ENCODE measurements at places on chromosomes 7 and 10. TPM values are rescaled to one million over a fixed set of nuclear protein-coding genes. Genes with fewer than 3 reads are reported as not detected.

The PON1 gene
- not detected for total RNA-seq

The HILPDA gene
- 7.7 TPM for total RNA-seq

The CYP26A1 gene
- not detected for total RNA-seq

The UCMA gene
- not detected for total RNA-seq

The ASZ1 gene
- total RNA-seq, result not detected

The CALHM1 gene
- not detected for total RNA-seq

The MUC12 gene
- total RNA-seq, result 1.6 TPM

The PLEKHS1 gene
- total RNA-seq, result not detected

The ARPC1A gene
- 253 TPM for total RNA-seq

DNA sequence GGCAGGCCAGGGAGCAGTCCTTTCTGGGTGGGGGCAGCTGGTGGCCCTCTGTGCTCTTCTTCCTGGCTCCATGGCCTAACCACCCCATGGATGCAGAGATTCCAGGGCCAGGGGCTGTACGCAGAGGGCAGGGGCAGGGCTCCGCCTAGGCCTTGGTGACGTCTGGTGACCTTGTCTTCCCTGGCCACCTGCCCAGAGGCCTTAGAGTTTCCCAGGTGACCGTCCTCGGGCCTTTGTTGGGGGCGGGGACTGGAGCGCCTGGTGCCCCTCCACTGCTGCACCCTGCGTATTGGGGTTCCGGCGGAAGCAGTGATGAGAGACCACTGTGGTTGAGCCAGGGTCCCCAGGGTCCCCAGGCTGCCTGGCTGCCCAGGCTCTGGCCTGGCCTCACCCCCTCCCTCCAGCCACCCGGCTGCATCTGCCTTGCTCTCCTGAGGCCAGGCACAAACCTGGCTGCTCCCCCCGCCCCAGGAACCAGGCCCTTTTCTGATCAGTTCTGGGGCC, 10.3 kb downstream of the PWWP2B start:
- no peak for DNase-seq

DNA sequence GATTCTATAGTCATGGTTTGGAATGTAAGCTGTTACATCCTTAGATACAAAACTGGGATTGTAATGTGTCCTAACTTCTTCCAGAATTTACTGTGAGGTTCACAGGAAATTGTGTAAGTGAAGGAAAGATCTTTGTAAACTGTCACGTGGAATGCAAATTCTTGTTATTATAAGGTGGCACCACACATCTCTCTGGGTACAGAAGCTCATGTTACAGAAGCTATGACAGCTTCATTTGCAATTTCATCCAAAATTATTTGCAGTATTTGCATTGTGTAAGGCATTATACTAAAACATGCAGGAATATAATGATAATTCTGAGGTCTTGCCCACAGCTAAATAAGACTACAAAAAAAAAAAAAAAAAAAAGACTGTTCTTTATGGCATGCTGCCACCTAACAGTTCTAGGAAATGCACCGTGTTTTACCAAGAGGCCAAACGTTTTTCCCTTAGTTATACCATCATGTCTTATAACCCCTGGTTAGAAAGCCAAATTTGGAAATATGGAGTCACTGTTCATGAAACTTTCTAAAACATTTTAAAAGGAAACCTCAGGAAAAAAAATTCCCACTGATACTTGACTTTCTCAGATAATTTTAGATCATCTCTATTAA, 17.6 kb downstream of the MINDY3 start:
- DNase-seq, result no peak

GRCh38 chr7:124843336-124843735, 77.7 kb upstream of the GPR37 start:
- no peak for DNase-seq

DNA sequence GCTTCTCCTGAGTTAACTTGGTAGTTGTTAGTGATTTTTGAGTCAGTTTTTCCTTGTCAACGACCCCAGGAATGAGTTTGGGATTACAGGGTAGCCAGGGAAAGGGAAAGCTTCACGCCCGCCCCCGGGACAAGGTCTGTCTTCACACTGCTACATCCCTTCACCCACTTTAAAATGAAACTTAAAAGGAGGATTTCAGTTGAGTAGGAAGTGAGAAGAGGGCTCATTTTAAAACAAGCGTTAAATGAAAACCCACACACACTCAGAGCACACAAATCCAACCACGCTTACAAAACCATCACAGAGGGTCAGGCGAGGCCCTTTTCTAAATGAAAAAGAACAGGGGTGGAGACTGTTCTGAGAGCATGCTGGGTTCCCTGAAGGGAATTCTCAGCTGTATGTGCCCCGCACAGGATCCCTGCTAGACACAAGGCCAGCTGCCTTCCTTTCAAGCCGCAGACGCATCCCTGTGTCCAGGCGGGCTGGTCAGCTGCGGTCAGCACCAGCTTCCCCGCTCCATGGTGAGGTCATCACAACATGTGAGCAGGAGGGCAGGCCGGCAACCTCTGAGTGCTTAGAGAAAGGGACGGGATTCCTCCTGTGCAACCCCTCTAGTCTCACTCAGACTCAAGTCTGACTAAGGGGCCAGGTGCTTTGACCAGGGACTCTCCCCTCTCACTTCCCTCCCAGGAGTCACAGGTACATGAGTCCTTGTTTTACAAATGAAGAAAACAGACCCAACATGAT, 111.8 kb downstream of the EGFR start:
- peak; percentile 84 for DNase-seq

DNA sequence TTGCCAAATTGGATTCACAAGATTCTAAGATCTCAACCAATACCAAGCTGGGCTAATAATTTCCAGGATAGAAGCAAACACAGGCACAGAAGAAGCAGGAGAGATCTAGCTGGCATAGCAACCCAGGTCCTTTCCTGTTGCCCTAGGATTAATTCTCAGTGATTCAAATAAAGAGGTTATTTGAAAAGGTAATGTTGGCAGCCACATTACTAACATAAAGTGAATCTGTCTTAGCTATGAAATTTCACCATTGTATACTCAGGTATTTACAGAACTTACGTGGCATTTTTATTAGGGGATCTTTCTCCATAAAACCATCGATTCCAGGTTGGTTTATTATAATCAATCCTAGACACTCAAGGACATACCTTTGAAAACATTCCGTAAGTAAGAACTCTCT, 379.3 kb upstream of the POM121L12 start:
- no peak for DNase-seq

- DNase-seq, result no peak
Measured at GRCh38 chr7:157150882-157151281, 12.2 kb downstream of the UBE3C start.

GRCh38 chr10:13829790-13830189, 243.0 kb downstream of the PRPF18 start:
- DNase-seq, result no peak

DNA sequence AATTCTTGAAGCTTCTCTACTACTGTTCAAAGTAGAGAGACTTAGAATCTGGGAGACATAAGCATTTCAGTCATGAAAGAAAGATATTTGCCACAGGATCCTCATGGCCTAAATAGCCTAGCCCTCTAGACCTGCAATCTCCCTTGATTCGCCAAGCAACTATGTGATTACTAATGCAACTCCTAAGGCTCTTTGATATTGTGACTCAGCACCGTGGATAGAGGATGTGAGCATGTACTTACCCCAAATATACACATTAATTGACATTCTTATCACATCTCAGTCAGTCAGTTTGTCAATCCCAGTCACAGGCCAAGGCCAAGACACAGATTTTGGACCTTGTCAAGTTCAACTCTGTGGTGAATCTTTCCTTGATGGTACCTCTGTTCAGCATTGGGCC, 42.6 kb downstream of the GPR37 start:
- DNase-seq, result no peak

DNA sequence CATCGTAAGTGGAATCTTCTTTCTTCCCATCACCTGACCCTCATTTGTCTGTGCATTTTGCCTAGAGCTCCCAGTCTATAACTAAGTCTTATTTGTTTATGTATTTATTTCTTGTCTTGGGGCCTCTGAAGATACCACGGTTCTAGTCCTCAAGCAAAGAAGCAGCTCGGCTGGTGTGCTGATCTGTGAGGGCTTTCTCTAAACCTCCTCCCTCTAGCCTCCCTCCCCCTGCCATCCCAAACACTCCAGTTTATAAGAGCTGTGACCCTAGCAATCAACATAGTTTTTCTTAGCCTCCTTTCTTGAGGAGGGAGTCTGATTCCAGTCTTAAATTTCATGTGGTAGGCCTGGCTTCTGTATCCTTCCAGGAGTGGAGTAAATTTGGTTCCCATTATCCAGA, 15.7 kb upstream of the NDUFA5 start:
- DNase-seq, result no peak

DNA sequence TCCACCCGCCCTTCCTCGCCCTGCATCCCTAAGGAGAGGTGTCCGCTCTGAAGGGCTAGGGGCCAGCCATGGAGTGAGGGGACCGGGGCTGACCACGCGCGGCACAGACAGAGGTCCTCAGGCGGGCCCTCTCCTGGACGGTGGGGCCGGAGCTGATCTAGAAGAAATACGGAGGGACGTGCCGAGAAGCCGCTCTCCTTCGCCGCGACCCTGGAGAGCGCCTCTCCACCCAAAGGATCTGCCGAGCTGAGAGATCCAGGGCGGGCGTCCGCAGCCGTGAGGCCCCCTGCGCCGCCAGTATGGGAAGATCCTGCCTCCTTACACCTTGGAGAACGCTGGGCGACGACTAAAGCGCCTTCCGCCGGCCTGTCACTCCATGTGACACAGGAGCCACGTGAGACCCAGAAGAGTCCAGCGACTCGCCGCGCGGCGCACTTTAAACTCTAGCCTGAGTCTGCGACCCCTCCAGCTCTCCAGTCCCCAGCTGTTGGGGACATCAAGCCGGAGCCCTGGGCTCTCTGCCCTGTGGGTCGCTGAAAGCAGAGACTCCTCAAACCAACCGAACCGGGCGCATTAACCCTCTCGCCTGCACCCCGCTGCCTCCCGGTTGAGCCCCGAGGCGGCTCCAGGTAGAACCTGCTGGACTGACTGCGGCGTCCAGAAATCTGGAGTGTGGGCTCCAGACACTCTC, 1.5 kb upstream of the SFMBT2 start:
- no peak for DNase-seq

DNA sequence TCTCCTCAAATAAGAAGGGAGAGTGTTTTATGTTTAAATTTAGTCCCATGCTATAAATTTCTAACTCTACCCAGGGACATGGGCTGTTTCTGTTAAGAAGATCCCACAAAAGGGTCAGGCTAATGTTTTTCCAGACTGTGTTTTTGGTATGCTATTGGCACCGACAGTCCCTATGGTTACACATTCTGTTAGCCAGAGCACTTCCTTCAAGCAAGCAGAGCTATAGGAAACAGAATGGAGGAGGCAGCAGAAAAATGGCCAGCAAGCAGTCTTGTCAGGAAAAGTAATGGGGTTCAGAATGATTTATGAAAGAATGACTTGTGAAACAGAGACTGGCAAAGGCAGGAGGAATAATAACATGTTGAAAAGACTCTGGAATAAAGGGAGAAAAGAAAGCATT, 44.8 kb upstream of the PHYHIPL start:
- no peak for DNase-seq

DNA sequence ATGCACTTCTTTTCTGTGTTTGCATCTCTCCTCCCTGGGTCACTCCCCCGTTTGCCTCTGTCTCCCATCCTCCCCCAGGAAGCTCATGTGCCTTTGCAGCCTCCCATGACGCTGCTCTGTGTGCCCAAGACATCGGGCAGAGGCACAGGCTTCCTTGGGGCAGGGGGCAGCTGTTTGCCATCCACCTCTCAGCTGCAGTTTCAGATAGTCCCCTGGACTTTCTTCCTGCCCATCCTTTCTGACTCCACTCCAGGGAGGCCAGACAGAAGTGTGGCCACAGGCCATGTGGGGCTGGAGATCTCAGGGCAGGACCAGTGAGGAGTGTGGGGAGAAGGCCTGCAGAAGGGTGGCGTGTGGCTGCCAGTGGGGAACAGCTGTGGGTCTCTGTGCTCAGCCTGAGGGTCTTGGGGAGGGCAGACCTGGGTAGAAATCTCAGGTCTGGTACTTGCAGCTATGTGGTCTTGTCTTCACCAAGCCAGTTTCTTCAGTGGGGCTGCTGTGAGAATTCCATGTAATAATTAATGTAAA, 10.6 kb upstream of the SAMD8 start:
- no peak for DNase-seq

GRCh38 chr10:1050554-1050953, 1.6 kb upstream of the IDI1 start:
- DNase-seq, result no peak

- DNase-seq, result no peak
Measured at GRCh38 chr10:86204421-86205305, 161.9 kb downstream of the GRID1 start.

- peak; percentile 5 for DNase-seq
Measured at GRCh38 chr10:49280001-49280408, 19.0 kb upstream of the C10orf71 start.

DNA sequence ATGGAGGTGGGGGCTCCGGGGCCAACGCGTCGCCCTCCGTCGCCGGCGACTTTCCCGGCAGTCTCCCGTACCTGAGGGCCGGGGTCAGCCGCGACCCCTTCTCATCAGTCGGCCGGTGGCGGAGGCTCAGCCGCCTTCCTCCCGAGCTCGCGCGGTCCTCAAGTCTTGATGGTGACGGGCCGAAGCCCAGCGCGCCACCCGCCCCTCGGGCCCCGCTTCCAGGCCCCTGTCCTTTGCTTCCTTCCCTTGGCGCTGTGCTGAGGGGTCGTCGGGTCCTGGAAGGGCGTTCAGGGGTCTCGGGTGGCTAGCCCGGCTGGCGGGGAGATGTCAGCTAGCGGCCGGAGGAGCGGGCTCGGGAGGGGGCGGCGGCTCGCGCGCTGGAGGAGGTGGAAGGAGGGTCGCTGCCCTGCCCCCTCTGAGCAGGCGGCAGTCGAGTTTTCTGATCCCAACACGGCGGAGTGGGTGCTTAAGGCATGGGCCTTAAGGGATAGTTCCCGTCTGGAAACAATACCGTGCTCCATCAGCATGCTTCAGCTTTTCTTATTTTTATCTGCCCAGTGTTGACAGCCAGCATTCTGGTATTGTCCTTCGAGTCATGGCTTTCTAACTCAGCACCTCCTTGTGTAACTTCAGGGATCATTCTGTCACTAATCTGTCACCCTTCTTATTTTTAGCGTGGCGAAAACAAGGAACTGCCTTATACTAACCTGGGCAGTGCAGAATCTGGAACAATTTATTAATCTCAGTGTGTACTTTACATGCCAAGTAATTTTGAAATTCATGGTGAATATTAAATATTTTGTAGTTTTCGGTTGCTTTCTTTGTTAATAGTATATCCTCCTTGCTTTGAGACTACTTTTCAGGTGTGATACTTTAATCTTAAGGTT, 748 bp downstream of the PHTF2 start:
- no peak for DNase-seq

GRCh38 chr7:138515001-138515528, 55.0 kb downstream of the TRIM24 start:
- DNase-seq, result no peak

DNA sequence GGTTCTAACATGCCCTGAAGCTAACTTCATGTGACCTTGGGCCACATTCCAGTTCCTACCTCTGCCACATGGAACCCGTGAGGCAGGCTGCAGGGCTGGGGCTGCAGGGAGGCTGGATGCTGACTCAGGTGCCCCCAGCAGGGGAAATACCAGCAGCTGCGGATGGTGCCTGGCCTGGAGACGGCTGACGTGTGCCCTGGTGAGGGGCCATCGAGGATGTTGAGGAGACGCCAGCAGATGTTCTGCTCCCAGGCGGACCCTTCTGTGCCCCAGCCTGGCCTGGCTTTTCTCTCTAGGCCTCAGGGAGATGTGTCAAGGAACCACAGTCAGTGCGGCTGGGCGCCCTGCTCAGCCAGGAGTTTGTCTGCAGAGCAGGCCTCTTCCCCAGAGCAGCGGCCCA, 8.8 kb downstream of the BAG3 start:
- DNase-seq, result no peak
